Stimulated activated CD8-positive, alpha-beta memory T cell treated with anti-CD3 and anti-CD28 coated beads, Interleukin-15, amount 100 ng/mL, for 48 hours (primary cell): ENCODE measurements at places on chromosomes 3 and 15.

GRCh38 chr3:127012091-127012490, 29.2 kb downstream of the PLXNA1 start:
- DNase-seq: no peak

DNA sequence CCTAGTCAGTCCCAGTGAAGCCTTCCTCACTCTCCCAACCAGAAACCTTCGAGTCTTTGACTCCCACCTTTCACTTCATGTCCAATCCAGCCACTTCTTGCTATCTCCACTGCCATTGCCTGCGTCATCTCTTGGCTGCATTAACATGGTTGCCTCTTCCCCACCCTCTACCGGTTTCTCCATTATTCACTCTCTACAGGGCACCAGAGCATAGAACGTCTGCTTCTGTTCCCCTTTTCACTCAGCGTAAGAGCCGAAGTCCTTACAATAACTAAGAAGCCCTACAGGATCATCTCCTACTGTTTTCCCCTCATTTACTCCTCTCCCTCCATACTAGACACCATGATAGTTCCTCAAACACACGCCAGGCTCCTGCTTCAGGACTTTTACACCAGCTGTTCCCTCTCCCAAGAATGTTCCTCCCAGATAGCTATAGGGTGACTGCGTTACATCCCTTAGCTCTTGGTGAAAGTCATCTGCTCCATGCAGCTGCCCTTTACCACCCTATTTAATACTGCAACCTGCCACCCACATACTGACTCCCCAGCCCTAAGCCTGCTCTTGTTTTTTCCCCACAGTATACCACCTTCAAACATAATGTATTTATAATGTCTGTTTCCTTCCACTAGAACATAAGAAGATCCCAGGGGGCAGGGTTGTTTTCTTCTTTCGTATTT, 30.9 kb downstream of the RCN2 start:
- no peak for DNase-seq

- DNase-seq: no peak
Observed at GRCh38 chr15:59999612-60000112, 4.4 kb upstream of the FOXB1 start.

- DNase-seq: no peak
Observed at GRCh38 chr3:187188931-187189330, 8.4 kb upstream of the RTP1 start.

DNA sequence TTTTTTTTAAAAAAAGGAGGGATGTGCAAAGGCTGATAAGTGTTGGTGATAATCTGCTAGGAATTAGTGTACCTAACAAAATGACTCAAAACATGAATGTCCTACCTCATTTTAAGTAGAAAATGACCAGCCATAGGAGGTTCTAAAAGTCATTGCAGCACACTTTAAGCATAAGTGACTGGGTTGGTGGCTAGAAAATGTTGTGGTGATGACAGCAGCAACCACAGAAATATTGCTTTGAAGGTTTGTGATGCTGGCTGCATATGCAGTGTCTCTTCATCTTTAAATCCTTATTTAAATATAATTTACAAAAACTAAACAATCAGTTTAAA, 55.2 kb downstream of the CMSS1 start:
- DNase-seq: no peak
